Left ventricle myocardium inferior (tissue), 1 donor: ENCODE measurements at places on chromosomes 2 and 18.

GRCh38 chr2:159790323-159790722, 7.7 kb downstream of the CD302 start:
- no peak overlapping the region for H3K27ac ChIP-seq
- H3K36me3 ChIP-seq, result no peaks in the 10 kb centered on the region
- no peaks in the 10 kb centered on the region for H3K27me3 ChIP-seq
- no peak overlapping the region for H3K4me3 ChIP-seq
- no peak for DNase-seq

DNA sequence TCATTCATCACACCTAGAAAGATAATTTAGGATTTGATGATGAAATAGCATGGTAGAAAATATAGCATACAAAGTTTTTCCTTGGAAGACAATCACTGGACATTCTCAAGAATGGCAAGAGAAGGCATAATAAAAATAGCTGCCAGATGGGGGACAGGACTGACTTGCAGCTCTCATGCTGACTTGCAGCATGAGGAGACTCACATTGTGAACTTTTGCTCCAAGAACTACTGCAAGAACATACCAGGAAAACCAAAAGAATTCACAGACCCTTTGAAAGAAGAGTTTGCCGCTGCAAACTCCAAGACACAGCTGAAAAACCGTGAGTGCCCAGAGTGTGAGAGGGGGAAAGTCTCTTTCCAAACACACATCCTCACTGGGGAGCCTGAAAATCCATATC, 47.0 kb downstream of the CRYGD start:
- H3K4me1 ChIP-seq, result peaks cover 7% of the 10 kb centered on the region
- no peak overlapping the region for H3K4me3 ChIP-seq
- DNase-seq, result no peak
- peaks cover 25% of the 10 kb centered on the region for H3K27me3 ChIP-seq

- no peaks in the 10 kb centered on the region for H3K4me1 ChIP-seq
- DNase-seq, result no peak
- no peak overlapping the region for H3K27ac ChIP-seq
- no peak overlapping the region for H3K4me3 ChIP-seq
Measured at GRCh38 chr18:9790261-9790660, 82.2 kb downstream of the RAB31 start.

- H3K27me3 ChIP-seq, result no peaks in the 10 kb centered on the region
- peaks cover 17% of the 10 kb centered on the region for H3K4me1 ChIP-seq
- H3K27ac ChIP-seq, result peak overlapping the region; percentile 78
- DNase-seq, result no peak
- peaks cover 19% of the 10 kb centered on the region for H3K36me3 ChIP-seq
Measured at GRCh38 chr18:21826196-21826595, 85.6 kb downstream of the MIB1 start.

DNA sequence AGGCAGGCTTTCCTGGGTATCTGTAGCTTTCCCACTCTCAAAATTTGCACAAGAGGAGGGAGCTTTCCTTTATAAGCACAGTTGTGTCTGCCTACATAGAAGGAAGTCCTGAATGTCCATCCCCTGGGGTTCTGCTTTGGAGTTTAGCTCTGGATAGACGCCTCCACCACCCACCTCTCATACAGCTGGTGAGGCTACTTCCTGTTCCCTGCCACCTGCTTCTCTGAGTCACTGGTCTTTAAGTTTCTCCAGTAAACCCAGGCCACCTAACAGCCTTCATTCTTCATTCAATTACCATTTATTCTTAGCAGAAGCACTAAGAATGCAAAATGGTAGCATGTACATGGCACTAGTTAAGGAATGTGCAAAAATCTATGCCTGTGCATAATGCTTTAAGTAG, 407.8 kb downstream of the CDH2 start:
- no peak overlapping the region for H3K27ac ChIP-seq
- H3K27me3 ChIP-seq, result no peaks in the 10 kb centered on the region
- no peaks in the 10 kb centered on the region for H3K4me1 ChIP-seq
- DNase-seq, result no peak

DNA sequence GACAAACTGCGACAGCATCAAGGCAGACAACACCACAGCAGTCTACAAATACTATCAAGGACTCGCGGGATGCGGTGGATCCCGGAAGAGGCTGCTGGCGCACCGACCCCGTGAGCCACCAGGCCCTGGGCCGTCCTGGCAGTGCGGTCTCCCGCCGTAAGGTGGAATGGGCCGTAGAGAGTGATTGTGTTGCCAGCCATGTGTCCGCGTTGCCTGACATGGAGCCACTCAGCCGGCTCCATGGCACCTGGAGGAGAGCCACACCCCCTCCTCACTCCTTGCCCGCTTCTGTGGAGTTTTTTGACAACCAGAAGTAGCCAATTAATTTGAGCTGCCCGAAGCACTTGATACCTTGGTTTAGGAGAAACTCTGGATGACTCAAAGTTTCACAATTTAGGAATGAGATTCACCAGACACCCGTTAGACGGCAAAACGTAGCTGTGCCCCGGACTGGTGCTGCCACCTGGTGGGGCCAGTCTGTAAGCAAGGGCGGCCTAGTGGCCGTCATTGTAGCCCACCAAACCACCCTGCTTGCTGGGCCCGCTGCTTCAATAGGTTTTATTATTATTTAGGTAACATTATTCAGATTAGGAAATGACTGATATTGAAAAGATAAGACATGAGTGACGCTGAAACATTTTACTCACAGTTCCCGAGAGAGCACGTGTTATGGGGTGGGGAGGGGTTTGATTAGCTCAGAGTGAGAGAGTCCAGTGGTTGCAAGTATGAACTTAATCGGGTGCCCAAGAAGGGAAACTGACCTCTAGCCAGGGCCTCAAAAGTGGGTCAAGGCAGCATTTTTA, 10.2 kb upstream of the IMP4 start:
- H3K4me1 ChIP-seq, result peaks cover 13% of the 10 kb centered on the region
- H3K4me3 ChIP-seq, result peak overlapping the region; percentile 33
- H3K27ac ChIP-seq, result no peak overlapping the region
- no peaks in the 10 kb centered on the region for H3K36me3 ChIP-seq

DNA sequence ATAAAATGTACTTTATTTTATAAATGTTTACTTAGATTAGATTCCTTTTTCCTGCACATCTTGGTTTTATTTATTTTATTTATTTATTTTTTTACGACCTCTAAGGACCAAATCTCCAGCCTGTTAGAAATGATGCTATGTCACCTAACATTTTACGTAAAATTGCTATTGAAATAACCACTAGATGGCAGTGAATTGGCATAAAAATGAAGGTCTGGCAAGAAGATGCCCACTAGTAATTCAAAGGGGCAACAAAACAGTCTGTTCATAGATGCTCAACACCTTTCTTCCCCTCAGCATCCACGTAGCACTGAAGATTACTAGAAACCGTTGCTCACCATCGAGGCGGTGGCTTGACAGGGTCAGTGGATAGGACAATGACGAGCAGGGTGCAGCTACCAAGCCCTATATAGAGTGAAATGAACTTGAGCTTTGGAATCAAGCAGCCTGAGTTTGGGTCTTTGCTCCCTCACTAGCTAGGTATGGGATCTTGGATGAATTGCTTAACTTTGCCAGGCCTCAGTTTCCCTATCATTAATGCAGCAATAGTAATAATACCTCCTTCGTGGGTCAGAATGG, 128.7 kb upstream of the L3MBTL4 start:
- no peak for DNase-seq
- no peak overlapping the region for H3K27ac ChIP-seq
- H3K4me3 ChIP-seq, result no peak overlapping the region
- H3K27me3 ChIP-seq, result peaks cover 12% of the 10 kb centered on the region

DNA sequence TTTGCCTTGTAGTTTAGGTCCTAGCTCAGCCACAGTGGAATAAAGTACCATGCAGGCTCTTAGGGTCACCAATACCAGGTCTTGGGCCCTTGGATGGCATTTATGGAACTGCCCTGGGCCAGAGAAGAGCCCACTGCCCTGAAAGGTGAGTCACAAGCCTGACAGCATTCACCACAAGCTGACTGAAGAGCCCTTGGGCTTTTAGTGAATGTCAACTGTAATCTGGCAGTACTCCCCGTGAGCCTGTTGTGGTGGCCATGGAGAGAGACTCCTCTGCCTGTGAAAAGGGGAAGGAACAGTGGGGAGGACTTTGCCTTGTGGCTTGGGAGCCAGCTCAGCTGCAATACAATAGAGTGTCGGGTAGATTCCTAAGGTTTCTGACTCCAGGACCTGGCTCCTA, 1389.7 kb downstream of the DSC3 start:
- H3K4me1 ChIP-seq, result no peaks in the 10 kb centered on the region
- no peak for DNase-seq
- H3K4me3 ChIP-seq, result no peak overlapping the region
- no peaks in the 10 kb centered on the region for H3K36me3 ChIP-seq
- H3K27ac ChIP-seq, result no peak overlapping the region

- DNase-seq, result no peak
- no peak overlapping the region for H3K4me3 ChIP-seq
- H3K27me3 ChIP-seq, result peaks cover 5% of the 10 kb centered on the region
- peaks cover 3% of the 10 kb centered on the region for H3K4me1 ChIP-seq
- H3K36me3 ChIP-seq, result no peaks in the 10 kb centered on the region
Measured at GRCh38 chr18:77544792-77545191, 295.1 kb downstream of the GALR1 start.

DNA sequence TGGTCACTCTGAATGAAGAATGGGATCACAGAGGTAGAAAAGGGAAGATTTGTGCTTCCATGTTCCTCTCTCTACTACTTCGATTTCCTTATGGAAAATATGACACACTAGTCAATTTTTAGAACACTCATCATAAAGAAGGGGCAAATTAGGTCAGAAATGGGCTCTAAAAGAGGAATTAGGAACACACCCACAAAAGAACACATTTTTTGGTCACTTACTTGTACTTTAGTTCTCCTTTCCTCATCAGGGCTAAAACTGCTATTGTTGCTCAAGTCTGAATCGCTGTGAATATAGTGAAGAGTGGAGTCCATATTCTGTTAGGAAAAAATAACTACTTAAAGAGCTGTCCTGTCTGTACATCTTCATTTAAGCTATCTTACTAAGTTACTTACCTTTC, 52.6 kb downstream of the PPP4R1 start:
- no peak overlapping the region for H3K27ac ChIP-seq
- H3K4me3 ChIP-seq, result no peak overlapping the region
- peaks cover 21% of the 10 kb centered on the region for H3K4me1 ChIP-seq
- H3K36me3 ChIP-seq, result peaks cover 72% of the 10 kb centered on the region

DNA sequence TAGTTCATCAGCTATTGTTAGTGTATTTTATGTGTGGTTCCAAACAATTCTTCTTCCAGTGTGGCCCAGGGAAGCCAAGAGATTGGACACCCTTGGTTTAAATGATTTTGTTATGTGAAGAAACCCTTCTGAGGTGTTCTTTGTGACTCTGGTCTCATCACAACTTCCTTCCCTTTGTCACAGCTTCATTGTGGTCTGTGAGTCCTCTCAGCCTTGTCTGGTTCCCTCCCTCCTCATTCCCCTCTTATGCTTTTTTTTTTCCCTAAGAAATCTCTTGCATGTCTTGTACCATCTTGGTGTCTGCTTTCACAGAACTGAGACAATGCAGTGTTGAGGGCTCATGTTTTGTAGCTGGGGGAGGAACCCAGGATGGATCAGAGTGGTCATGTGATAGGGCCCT, 118.9 kb downstream of the TMEM182 start:
- no peaks in the 10 kb centered on the region for H3K36me3 ChIP-seq
- H3K4me1 ChIP-seq, result peaks cover 10% of the 10 kb centered on the region
- no peaks in the 10 kb centered on the region for H3K27me3 ChIP-seq
- H3K27ac ChIP-seq, result no peak overlapping the region
- H3K4me3 ChIP-seq, result no peak overlapping the region

- H3K27ac ChIP-seq, result no peak overlapping the region
- no peaks in the 10 kb centered on the region for H3K27me3 ChIP-seq
- H3K4me1 ChIP-seq, result peaks cover 13% of the 10 kb centered on the region
- H3K36me3 ChIP-seq, result peaks cover 58% of the 10 kb centered on the region
Measured at GRCh38 chr2:161178756-161179155, 18.5 kb downstream of the TANK start.

DNA sequence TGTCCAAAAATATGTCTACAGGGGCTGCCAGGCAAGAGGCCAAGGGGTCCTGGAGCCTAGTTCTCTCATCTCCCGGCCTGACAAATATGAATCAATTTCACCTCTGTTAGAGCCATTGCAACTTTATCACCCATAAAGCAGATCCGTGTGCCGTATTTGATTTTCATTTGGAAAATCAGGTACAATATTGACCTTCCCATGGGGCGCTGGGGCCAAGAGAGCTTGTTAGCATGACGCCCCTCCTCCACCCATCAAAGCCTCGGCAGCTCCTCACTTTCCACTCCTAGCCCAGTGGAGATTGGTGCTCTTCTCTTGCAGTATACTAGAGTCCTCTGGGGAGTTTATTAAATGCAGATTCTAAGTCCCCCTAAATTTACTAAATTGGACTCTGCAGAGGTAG, 96.8 kb downstream of the CAPN13 start:
- no peak overlapping the region for H3K27ac ChIP-seq
- DNase-seq, result no peak
- H3K27me3 ChIP-seq, result no peaks in the 10 kb centered on the region
- no peak overlapping the region for H3K4me3 ChIP-seq
- H3K36me3 ChIP-seq, result no peaks in the 10 kb centered on the region
- peaks cover 24% of the 10 kb centered on the region for H3K4me1 ChIP-seq

- DNase-seq, result no peak
- no peak overlapping the region for H3K27ac ChIP-seq
- peaks cover 91% of the 10 kb centered on the region for H3K27me3 ChIP-seq
- peaks cover 42% of the 10 kb centered on the region for H3K4me1 ChIP-seq
- peak overlapping the region; percentile 68 for H3K4me3 ChIP-seq
Measured at GRCh38 chr2:120346667-120347358, 877 bp downstream of the INHBB start.

DNA sequence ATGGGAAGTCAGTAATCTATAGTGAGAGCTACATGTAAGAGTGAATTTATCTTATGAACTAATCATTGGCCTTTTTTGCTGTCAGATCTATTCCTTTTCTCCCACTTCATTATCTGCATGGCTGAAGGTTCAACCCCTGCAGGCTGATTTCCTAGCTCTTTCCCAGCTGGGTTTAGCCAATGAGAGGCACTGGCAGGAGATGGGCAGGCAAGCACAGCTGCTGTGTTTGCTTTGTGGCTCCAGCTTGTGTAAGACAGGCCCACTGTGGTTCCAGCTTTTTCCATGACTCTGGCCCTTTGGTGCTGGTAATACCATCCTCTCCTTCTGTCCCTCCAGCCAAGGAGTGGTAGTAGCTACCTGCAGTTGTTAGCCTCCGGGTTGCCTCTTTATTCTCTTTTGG, 248.8 kb downstream of the PLCL1 start:
- no peak overlapping the region for H3K4me3 ChIP-seq
- DNase-seq, result no peak
- peak overlapping the region; percentile 69 for H3K27ac ChIP-seq
- H3K4me1 ChIP-seq, result peaks cover 56% of the 10 kb centered on the region
- no peaks in the 10 kb centered on the region for H3K27me3 ChIP-seq
- H3K36me3 ChIP-seq, result no peaks in the 10 kb centered on the region

DNA sequence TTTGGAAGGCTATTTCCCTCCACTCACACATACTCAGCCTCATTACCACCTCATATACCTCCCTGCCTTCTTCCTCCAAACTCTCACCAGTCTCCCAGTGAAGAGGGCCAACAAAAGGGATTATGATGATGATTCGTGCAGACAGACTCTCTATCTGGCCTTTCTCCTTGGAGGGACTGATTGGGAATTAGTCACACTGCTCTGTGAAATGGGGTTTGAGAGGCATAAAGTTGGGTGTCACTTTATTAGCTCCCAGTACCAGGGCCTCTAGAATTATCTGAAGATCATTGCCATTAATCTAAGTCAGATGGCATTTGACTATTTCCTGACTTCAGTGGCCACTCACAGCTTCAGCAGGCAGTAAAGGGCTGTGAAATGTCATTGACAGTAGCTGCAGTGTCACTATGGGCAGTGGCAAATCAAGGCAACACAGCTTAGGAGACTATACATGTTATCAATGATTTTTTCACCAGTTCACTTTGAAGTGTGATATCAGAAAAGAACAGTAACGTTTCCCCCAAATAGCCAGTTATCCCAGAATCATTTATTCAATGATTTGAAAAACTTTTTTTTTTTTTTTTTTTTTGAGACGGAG, 17.4 kb downstream of the CNRIP1 start:
- no peak overlapping the region for H3K27ac ChIP-seq
- no peak for DNase-seq
- no peaks in the 10 kb centered on the region for H3K4me1 ChIP-seq
